Astrocyte of the spinal cord (primary cell): ENCODE measurements at places on chromosomes 4 and X.

DNA sequence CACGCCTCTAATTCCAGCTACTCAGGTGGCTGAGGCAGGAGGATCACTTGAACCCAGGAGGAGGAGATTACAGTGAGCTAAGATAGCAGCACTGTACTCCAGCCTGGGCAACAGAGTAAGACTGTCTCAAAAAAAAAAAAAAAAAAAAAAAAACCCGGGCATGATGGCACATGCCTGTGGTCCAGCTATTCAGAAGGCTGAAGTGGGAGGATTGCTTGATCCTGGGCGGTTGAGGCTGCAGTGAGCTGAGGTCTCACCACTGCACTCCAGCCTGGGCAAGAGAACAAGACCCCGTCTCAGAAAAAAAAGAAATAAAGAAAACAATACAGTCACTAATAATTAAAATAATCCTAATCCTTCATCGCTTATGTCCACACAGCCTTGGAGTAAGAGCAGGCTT lies 68.1 kb downstream of the APBB2 start:
- DNase-seq = no peak

DNA sequence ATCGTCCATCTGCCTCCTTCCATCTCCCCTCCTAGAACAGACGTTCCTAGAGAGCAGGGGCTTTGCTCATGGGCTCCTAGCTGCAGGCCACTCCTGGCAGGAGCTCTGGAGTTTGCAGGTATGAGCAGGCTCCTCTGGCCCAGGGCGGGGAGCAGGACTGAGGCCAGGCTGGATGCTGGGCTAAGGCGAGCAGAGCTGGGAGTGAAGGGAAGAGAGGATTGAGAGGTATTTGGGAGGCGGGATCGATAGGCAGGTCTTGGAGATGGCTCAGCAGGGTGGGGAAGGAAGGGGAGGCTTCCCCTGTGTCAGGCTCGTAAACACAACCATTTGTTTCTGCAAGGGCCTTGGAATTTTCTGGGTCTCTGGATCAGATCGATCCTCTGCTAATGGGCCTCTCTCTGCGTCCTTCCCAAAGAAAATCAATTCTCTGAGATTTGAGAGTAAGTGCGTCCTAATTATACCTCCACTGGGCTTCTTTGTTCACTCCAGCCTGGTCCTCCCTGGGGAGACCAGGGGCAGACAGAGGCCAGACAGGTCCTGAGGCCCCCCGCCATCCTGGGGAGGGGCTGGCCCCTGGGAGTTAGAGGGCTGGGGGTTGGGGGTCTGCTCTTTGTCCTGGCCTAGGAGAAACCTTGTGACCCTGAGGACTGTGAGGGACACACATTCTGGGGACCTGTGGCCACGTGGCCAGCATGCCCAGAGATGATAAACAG lies 94.8 kb upstream of the PSAPL1 start:
- no peak for DNase-seq

DNA sequence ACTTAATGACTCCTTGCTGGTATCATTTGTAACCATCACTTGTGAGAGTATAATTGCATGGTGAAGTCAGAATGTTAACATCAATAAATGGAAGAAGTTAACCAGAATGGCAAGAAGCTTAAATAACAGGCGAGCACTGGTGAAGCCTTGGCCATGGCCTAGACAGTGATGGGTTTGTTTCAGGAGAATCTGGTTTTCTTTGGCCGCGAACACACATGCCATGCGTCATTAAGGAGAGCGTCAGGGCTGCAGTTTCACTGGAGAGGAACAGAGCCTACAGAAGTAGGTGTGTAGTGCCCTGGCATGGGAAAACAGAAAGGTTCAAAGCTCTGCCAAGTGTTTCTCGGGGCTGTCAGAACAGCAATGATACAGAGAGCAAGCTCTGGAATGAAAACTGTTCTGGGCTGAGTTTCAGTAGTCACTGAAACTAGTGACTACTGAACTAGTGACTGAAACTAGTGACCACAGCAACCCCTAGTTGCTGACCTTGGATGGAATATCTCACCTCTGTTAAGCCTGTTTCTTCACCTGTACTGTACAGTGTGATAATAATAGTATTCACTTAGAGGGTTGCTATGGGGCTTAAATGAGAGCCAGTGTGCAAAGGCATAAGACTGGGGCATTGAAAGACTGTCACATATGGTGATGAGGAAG lies 93.8 kb downstream of the C4orf51 start:
- DNase-seq = peak; percentile 9

DNA sequence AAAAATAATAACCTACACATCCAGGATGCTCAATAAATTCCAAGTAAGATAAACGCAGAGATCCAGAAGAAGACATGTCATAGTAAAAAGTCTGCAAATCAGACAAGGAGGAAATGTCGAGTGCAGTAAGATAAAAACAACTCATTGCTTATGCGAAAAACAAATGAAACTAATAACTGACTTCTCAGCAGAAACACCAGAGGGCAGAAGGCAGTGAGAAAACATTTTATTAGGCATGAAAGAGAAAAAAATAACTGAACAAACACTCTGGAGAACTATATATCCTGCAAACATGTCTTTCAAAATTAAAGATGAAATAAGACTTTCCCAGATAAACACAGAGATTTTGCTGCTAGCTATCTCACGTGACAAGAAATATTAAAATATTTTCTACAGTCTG lies 201.3 kb upstream of the CTSO start:
- DNase-seq = no peak

GRCh38 chr4:76201276-76201675 lies 12.3 kb downstream of the SCARB2 start:
- DNase-seq = no peak

- DNase-seq = no peak
Observed at GRCh38 chr4:113821856-113822255, 60.3 kb upstream of the CAMK2D start.

DNA sequence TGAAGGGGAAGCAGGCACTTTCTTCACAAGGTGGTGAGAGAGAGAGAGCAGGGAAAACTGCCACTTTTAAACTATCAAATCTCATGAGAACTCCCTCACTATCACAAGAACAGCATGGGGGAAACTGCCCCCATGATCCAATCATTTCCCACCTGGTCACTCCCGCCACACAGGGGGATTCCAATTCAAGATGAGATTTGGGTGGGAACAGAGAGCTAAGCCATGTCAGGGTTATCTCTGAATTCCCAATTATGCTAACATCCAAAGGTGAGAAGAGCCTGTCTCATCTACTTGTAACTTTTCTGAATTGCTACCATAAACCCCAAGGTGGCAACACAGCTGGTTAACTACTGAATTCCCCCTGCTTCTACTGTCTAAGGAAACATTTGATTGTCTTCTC lies 758.5 kb downstream of the ADGRL3 start:
- DNase-seq = no peak

- DNase-seq = peak; percentile 42
Observed at GRCh38 chr4:3010998-3011397, 47.6 kb downstream of the GRK4 start.

GRCh38 chrX:103012945-103013344 lies 51.0 kb downstream of the BEX1 start:
- no peak for DNase-seq
